AG09309 (cell line): ENCODE measurements at places on chromosomes 6 and 20.

DNA sequence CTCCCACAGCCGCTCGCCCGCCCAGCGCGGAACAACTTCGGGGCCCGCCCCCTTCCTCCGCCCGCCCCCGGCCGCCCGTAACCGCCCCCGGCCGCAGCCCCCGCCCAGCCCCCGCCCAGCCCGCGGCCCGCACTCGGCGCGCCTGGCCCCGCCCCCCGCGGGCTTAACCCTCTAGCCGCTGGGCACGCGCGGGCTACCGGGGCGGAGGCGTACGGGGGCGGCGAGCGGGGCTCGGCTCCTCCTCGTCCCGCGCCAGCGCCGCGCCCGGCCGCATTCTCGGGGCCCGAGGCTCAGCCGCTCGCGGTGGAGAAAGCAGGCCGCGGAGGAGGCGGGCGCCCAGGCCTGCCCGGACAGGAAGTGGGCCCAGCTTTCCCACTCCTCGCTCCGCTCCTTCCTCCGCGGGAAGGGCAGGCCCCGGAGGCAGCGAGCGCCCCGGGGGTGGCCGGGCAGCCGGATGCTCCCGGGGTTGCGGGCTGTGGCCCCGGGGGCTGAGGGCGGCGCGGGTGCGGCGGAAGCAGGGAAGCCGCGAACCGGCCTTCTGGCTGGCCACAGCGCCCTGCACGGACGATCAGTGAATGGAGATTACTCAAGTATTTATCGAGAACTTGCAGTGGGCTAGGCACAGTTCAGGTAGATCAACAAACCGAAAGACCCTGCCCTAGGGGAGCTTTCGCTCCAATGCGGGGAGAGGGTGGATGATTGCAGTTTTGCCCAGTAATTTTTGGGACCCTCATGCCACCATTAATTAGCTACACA is at the start of gene TRAM2:
TRAM2 (minus strand) TSS at position 39 of the 756 bp plus-strand sequence. CDS start 145 bp downstream, outside the sequence.
- no peak for DNase-seq

DNA sequence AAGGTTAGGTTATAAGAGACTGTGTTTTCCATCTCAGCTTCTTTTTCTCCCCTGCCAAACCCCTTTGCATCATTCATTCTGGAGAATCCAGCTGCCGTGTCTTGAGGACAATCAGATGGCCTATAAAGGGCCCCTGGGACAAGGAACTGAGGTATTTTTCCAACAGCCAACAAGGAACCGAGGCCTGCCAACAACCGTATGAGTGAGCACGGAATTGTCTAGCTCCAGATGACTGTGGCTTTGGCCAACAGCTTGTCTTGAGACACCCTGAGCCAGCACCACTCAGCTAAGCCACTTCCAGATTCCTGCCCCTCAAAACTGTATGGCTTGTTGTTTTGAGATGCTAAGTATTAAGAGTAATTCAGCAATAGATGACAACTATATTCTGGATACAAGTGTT is 433.7 kb upstream of the HSF2 start:
- DNase-seq = no peak

DNA sequence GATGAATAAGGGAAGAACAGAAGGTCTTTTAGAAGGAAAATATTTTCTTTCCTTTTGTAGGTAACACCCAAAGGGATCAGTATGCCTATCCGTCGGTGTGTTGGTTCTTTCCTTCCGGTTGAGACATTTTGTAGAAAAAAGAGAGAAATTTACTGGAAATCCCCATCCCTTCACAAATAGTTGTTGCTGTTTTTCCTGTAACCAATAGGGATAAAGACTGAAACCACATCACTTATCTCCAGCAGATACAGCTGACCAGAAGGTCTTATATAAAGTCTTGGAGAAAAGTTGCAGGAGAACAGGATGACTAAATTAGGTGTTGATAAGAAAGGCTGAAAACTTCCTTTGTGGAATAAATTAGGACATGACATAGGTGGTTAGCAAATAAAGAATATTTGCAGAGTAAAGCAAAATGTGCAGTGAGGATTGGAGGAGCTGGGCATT is 14.8 kb upstream of the HLA-DRB1 start:
- DNase-seq = no peak

- DNase-seq = no peak
Measured at GRCh38 chr6:42449917-42450476, 1.7 kb downstream of the TRERF1 start.

DNA sequence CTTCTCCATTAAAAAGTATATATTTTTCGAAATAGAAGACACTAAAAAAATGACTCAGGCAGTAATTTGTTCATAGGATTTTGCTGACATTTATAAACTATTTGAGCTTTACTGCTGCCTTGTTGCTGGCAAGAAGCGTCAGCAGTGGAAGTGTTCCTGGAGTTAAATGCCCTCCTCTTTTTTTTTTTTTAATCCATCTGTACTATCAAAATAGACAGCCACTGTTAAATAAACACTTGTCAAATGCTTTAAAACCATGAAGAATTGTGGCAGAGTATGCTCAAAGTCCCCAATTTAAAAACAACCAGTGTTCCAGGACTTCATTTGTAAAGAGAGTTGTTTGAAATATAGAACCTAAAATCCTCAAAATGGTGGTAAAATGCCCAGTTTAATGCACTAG is 253.8 kb downstream of the NKAIN2 start:
- no peak for DNase-seq

- DNase-seq = no peak
Measured at GRCh38 chr20:46400253-46400652, 6.2 kb downstream of the ELMO2 start.

GRCh38 chr20:58625585-58625984 is 25.5 kb upstream of the STX16 start:
- no peak for DNase-seq

DNA sequence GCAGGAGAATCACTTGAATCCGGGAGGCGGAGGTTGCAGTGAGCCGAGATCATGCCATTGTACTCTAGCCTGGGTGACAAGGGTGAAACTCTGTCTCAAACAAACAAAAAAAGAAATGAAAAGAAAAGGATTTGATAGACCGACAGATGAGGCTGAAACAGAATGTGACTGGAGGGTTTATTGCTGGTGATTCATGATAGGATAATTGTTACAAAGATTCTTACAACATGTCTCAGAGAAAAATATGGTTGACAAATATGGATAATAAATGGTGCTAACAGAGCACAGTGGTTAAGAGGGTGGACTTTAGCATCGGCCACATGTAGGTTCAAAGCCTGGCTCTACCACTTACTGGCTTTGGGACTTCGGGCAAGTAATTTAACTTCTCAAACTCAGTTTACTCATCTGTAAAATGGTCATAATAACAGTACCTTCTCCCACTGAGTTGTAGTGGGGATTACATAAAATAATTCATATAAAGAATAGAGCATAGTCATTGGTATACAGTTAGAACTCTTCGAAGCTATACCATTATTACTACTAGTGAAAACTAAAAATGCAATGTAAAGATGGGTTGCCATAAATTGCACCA is 131.9 kb downstream of the MAP3K7 start:
- DNase-seq = no peak

- no peak for DNase-seq
Measured at GRCh38 chr20:14617123-14617522, 279.7 kb upstream of the FLRT3 start.

- DNase-seq = no peak
Measured at GRCh38 chr20:59561228-59561605, 43.1 kb upstream of the PHACTR3 start.

DNA sequence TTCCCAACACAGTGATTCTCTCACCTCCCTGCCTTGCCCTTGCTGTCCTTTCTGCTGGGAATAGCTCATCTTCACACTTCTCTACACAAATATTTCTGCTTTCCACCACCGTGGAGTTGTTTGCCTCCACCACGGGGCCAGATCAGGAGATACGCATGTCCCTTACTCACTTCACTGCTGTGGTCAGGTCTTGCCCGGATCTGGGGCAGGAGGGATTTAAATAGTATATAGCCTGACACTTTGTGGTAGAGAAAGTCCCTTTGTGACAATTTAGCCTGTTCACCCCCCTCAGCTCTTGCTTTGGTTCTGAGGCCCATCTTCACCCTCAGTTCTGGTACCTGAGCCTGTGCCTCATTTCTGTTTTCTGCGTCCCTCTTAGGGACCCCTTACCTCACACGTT is 92.6 kb upstream of the PREP start:
- DNase-seq = no peak

DNA sequence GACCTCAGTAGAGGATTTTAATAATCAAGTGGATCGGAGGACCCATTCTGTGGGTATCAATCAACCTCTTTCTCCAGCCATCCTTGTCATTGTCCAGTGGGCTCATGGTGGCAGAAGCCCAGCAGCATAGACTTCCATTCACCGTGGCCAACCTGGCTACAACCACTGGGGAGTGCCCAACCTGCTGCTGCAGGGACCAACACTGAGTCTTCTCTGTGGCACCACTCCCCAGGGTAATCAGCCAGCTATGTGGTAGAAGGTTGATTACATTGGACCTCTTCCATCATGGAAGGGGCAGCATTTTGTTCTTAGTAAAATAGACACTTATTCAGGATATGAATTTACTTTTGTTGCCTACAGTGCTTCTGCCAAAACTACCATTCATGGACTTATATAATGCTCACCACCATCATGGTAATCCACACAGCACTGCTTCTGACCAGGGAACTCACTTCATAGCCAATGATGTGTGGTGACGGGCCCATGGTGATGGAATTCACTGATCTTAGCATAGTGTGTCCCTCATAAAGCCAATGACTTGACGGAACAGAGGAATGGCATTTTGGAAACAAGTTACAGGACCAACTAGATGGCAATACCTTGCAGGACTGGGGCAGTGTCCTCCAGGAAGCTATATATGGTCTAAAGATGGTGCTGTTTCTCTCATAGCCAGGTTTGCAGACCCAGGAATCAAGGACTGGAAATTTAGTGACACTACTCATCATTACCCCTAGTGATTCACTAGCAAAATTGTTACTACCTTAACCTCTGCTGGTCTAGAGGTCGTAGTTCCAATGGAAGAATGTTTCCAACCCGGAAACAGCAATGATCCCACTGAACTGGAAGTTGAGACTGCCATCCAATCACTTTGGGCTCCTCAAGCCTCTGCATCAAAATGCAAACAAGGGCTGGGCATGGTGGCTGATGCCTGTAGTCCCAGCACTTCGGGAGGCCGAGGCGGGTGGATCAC is 7.6 kb downstream of the CD24 start:
- no peak for DNase-seq

DNA sequence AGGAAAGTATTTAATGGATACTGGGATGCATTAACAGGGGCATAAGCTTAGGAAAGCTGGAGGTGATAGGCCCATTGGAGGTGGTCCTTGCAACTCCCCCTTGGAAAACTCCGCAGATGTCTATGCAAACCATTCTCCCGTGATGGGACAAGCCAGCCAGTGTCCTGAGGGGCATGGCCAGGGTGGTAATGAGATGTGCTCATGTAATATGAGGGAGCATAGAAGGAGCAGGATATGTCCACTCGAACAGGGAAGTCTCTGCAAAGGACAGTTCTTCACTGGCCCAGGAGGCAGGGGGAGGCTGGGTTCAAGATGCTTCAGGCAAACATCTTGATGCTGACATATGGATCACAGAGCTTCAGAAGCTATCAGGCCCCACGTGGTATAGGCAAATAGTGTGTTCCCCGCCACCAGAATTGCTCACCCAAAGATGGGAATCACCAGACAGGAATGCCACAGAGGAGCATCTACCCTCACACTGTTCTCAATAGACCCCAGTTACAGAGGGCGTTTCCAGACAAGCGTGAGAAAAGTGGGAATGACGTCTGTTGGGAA is 201.6 kb upstream of the CDH4 start:
- no peak for DNase-seq

- DNase-seq = no peak
Measured at GRCh38 chr6:161850562-161850961, 576.7 kb upstream of the AGPAT4 start.

GRCh38 chr20:11057624-11058023 is 383.8 kb upstream of the JAG1 start:
- peak; percentile 13 for DNase-seq

DNA sequence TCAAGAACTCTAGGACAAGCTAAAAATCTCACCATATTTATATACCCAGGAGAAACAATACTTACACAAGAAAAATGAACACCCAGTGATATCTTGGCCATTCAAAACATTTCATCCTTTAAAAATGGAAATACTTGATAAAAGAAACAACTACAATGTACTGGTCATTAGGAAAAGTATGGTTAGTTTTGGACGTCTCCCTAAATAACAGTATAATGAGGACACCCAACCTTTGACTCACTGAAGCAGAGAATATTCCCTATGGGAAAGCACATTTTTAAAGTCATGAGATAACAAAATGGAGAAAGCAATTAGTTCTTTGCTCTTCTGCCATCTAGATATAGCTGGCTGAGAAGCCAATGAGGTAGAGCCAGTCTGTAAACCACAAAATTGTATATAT is 164.4 kb downstream of the TBX18 start:
- DNase-seq = no peak

DNA sequence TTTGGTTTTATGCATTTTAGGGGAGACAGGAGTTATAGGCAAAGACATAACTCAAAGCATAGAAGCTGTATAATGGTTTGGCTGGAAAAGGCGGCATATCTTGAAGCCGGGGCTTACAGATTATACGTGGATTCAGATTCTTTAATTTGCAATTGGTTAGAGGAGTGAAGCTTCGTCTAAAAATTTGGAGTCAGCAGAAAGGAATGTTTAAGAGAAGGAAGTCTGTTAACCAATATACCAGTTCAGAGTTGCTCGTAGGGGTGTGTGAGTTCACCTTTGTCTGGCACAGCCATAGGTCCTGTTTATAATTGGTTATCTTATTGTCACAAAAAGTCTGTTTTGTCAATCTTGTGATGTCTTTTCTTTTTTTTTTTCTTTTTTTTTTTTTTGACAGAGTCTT is 8.9 kb downstream of the ARHGAP40 start:
- no peak for DNase-seq

DNA sequence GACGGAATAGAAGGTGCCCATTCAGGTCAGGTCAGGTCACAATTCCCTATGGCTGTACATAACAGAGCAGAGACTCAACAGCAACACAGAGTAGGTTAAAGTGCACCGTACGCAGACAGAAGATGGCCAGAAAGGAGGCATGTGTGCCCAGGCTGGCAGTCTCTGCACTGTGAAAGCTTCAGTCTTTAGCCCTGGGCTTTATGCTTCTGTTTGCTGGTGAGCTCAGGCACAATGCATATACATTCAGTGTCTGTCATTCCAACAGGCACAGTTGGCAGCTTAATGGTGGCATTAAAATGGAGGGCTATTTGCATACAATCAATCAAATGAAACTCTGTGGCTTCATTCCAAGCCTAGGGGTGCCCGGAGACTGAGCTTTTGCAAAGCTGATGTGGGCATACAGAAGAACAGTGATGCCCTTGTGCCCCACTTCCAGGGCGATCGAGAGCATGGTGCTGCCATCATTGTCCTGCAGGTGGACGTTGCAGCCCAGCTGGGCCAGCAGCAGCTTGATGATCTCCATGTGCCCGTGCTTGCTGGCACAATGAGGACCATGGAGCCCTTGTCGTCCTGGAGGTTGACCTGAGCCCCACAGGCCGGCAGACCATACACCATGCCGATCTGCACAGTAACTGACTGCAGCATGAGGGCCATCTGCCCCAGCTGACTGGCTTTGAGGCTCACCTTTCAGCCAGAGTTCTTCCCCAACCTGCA is 22.4 kb downstream of the TRMT6 start:
- DNase-seq = no peak

GRCh38 chr6:152048921-152049320 is 241.4 kb downstream of the ESR1 start:
- no peak for DNase-seq
